Temporal lobe (tissue), 4 donors: ENCODE measurements at places on chromosomes 1 and 21. TPM values are rescaled to one million over a fixed set of nuclear protein-coding genes. Genes with fewer than 3 reads are reported as not detected.

Gene NEGR1
- 47.5 TPM for total RNA-seq

Gene NBPF4
- total RNA-seq, result not detected

Gene OR2T35
- not detected for total RNA-seq

Gene CA6
- total RNA-seq, result not detected

Gene F11R
- 6.6 TPM for total RNA-seq

Gene DRAXIN
- total RNA-seq, result 122 TPM

Gene SHE
- total RNA-seq, result 1.2 TPM

Gene IL23R
- not detected for total RNA-seq

Gene DHCR24
- total RNA-seq, result 37.4 TPM

Gene KPRP
- not detected for total RNA-seq

Gene SLC45A3
- total RNA-seq, result 1.2 TPM

Gene NDUFS5
- 189 TPM for total RNA-seq

Gene SLC25A34
- total RNA-seq, result 0.49 TPM

Gene VCAM1
- total RNA-seq, result 19.9 TPM

Gene PIGR
- total RNA-seq, result under 0.01 TPM

Gene TATDN3
- total RNA-seq, result 18.4 TPM

Gene NLRP3
- 0.74 TPM for total RNA-seq

Gene SNAP47
- total RNA-seq, result 68.6 TPM

Gene LAX1
- not detected for total RNA-seq

Gene C1orf87
- under 0.01 TPM for total RNA-seq
